ENCODE measurements at places on chromosomes 3 and 15.

DNA sequence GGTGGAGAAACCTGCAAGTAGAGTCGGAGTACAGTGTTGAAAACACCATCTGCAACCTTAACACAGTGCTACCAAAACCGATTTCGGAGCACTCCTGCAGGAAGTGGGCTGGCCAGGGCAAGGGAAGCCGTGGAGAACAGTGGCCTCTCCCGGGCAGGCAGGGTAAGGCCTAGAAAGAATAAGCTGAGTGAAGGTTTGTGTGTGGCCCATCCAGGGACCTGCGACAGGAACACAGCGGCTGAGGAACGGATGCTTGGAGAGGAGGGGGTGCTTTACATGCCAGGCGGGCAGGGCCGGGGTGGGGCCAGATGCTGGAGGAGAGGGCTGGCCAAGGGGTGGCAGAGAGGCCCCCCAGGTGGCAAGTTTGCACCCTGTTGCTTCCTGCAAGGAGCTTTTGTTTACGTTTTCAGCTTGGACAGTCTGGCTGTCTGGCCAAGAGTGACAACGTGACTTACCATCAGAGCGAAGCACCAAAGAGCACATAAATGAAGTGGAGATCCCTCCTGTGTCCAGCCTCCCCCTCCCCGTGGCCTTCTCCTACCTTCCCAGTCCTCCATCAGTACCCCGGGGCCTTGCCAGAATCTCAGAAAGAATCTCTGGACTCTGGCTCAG is 156.5 kb downstream of the PGPEP1L start:
- DNase-seq, result peak; percentile 57

DNA sequence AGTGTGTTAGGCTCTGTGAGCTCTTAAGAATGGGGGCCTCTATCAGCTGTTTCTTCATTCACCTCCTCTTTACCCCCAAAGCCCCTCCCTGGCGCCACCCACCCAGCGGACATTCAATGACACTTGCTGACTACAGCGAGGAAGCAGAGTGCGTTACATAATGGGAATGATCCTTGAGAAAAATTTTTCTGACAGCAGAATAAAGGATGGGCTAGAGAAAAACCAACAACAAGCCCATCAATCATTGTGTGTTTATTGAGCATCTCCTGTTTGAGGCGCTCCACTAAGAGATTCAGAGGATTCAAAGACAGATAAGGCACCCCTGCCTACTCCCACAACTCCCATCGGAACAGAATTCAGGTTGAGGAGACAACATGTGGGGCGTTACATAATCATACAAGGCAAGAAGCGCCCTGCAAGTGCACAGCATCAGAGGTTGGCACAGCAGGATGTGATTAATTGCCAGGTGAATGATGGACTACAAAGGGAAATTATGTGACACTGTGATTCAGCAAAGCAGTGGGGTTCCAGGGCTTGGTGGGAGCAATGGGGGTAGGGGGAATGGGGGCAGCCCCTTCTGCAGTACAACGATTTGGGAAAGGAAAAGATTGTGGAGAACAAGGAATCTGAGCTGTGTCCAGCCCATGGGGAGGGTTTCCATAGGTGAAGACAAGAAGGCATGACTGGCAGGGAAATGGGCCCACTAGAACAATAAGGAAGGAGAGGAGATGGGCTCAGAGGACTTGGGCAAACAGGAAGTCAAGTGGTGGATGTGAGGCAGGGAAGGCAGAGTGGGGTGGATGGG is 141.3 kb upstream of the ATP2B2 start:
- DNase-seq, result no peak

DNA sequence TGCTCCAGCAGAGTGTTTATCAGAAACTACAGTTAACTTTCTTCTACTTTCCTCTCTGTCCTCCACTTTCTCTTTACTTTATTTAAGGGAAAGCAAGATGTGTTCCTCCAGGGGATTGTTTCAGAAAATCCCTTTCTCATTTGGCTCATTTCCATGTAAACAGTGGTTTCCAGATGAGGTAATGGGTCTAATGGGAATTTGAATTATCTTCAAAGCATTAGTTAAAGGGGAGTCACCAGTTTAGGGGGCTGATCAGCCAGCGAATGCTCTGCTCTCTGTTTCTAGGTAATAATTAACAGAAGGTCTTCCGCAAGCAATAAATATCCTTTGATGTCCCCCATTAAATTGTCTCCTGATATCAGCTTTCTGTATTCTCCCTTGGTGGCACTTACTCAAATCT is 30.4 kb upstream of the ZNF639 start:
- DNase-seq, result no peak

- no peak for DNase-seq
Observed at GRCh38 chr3:184880276-184881019, 68.5 kb downstream of the VPS8 start.

- DNase-seq, result peak; percentile 91
Observed at GRCh38 chr3:139534455-139534812, 5.1 kb downstream of the RBP1 start.
